Activated T-helper 9 cell treated with anti-CD3 and anti-CD28 coated beads, Interleukin-2, amount 50 U/mL, for 16 hours (primary cell): ENCODE measurements at places on chromosomes 16 and 17.

GRCh38 chr17:57259817-57260216 is 3.5 kb downstream of the MSI2 start:
- no peak for DNase-seq

DNA sequence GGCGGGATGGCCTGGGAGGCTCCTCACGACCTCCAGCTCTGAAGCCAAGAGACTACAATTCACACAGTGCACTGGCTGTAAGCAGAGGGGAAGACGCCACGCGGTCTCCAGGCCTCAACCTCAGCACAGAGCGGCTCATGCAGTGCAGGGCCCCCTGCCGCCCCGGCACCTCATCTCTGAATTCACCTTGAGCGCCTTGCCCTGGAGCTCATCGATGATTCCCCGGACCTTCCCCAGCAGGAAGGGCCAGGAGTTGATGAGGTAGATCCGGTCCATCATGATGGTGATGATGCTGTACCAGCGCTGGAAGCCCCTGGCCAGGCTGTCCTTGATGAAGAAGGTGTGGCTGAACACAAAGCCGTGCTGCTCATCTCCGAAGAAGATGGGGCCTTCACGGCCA is 13.2 kb downstream of the FLCN start:
- DNase-seq, result no peak

- DNase-seq, result no peak
These were observed 9.3 kb downstream of the PRCD start for GRCh38 chr17:76549215-76549518.

- DNase-seq, result no peak
These were observed 258.3 kb downstream of the FOXL1 start for GRCh38 chr16:86836503-86837129.

DNA sequence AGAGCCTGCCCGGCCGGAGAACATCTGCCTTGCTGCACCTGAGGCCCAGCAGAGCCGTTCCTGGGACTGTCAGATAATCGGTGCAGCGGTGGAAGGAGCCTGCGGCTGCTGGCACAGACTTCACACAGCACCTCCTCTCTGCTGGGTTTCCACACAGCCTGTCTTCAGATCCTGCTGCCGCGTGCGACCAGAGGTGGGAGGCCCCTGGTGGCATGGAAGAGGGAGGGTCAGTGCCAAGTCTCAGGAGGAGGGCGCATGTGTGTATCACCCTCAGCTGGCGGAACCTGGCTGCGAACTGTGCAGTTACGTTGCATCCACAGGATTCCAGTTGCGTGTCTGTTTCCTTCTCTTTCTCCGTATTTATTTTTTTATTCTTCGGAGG is 3.3 kb downstream of the CDK5R1 start:
- no peak for DNase-seq

- DNase-seq, result no peak
These were observed 30.9 kb upstream of the CDC42EP4 start for GRCh38 chr17:73342541-73343167.

- DNase-seq, result no peak
These were observed 873 bp upstream of the RPS2 start for GRCh38 chr16:1965396-1966001.

DNA sequence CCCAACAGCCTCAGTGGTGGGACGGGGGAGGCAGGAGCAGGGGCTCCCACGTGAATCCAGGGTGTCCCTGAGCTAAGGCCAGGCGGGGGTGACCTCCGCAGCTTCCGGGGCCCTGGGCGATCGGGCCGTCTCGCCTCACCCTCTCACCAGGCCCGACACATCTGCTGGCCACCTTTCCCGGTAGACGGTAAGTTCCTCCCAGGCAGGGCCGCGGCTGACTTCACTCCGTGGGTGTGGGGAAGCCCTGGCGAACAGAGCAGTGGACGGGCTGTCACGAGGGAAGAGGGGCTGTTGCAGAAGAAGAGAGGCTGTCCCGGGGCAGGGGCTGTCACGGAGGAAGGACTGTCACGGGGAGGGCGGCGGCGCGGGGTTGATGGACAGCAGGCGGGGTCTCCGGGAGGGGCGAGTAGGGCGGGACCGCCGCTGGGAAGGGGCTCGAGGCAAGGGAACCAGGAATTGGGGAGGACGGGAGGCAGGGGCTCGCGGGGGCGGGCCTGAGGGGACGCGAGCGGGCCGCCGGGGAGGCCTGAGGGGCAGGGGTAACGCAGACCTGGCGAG is 498 bp downstream of the PKMYT1 start:
- DNase-seq, result no peak

DNA sequence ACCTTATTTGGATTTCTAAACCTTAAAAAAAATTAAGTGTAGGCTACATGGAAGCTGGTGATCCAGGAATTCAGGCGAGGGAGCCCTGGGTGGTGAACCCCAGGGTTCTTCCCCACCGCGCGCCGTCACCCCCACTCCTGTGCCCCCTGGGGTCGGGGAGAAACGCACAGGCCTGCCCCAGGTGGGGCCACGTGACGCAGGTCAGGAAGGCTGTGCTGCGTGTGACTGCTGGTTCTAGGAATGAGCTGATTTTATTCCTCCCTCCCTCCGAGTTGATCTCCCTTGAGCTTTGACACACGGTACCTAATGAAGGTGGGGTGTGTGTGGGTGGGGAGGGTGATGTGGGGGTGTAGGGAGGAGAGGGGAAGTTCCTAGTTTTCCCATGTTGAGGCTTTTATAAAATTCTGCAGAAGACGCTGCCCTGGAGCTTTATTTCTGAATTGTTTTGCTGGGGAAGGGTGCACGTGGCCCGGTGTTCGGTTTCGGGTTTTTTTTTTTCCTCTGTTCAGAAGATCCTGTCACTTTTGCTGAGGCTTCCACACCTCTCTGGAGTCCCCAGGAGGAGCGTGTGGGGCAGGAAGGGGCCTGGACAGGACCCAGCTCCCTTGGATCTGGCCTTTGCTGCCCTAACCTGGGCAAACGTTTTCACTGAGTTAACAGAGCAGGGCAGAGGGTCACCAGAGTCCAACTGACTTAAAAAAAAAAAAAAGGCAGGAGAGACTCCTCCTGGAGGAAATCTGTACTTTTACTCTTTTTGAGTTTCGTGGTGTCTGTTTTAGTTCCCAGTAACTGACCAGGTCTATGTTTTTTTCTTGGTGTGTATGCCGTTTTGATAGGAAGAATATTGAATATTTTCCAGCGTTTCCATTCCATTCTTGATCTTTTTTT is 55.8 kb upstream of the GSE1 start:
- no peak for DNase-seq

GRCh38 chr17:56824503-56824902 is 9.2 kb downstream of the C17orf67 start:
- no peak for DNase-seq

- DNase-seq, result peak; percentile 16
These were observed 849 bp downstream of the CAPN15 start for GRCh38 chr16:528111-529011.

DNA sequence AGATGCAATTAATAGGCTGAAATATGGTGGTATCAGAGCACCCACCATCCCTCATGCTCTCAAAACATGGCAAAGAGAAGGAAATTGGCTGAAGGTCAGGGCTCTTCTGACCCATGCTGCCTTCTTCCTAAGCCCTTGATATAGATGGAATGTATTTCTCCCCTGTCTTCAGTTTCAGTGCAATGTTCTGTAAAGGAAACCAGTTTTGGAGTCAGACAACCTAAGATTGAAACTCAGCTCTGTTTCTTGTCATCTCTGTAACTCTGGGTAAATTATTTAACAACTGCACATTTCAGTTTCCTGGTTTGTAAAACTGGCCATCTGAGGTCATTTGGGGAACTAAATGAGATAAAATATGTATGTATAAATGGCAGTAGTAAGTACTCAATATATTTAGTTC is 243.9 kb downstream of the CA10 start:
- no peak for DNase-seq

GRCh38 chr17:66313995-66314659 is 11.7 kb downstream of the PRKCA start:
- peak; percentile 5 for DNase-seq

GRCh38 chr16:67398546-67399217 is 5.4 kb upstream of the TPPP3 start:
- no peak for DNase-seq

GRCh38 chr17:68843522-68843921 is 111.7 kb downstream of the ABCA8 start:
- no peak for DNase-seq

DNA sequence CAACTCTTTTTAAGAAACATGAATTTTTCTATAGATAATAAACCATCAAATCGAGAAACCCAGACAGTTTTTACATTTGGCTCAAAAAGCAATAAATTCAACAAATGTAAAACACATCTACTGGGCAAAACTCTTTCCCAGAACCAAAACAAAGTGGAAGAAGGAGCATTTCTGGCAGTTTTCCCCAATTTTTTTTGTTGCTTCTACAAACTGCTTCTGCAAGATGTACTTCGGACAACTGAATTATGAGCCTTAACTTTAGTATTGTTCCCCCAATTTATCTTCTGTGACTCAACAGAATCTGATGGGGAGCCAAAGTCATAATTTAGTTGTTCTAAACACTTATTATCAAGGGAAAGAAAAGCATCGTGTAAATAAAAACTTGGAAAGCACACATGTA is 1047.2 kb downstream of the CDH11 start:
- DNase-seq, result no peak

GRCh38 chr17:72332367-72332766 is 211.5 kb downstream of the SOX9 start:
- no peak for DNase-seq

- no peak for DNase-seq
These were observed 260.6 kb downstream of the C16orf95 start for GRCh38 chr16:87056551-87056950.

- no peak for DNase-seq
These were observed at the start of gene MPO for GRCh38 chr17:58280480-58281217. TSS of gene MPO (minus strand) at chr17:58280935. CDS start at chr17:58280758, 177 bp downstream.

DNA sequence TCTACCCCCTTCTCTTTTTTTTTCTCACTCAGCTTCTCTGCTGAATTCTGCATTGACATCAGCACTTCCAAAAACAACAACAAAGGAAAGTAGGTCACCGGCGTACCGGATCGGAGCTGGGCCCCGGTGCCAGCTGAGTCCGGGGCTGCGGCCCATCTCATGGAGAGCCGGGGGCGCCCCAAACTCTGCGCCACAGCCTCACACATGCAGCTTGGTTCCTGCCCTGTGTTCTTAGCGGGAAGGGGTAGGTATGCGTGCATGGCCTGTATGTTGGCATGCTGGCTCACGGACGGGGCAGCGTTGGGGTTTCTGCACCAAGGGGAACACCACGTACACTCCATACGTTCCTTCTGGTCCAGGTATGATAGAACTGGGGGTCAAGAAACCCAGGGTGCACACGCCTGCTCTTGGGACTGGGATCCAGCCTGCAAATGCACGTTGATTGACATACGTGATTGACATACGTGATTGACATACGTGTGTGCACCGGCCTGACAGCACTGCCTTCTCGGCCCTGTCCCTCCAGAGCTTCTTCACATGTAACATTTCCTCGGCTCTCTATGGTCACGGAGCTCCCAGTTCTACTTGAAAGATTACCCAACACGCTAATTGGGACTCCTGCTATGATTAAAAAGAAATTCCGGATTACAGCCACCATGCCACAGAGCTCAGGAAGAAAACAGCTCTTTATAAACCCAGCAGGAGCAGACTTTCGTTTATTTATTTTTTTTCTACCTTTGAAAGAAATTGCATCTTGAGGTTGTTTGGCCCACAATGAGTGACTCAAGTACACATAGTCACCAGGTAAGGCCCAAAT is 88.7 kb downstream of the RPA1 start:
- DNase-seq, result no peak

- DNase-seq, result no peak
These were observed 67.9 kb downstream of the HIC1 start for GRCh38 chr17:2122641-2123302.

DNA sequence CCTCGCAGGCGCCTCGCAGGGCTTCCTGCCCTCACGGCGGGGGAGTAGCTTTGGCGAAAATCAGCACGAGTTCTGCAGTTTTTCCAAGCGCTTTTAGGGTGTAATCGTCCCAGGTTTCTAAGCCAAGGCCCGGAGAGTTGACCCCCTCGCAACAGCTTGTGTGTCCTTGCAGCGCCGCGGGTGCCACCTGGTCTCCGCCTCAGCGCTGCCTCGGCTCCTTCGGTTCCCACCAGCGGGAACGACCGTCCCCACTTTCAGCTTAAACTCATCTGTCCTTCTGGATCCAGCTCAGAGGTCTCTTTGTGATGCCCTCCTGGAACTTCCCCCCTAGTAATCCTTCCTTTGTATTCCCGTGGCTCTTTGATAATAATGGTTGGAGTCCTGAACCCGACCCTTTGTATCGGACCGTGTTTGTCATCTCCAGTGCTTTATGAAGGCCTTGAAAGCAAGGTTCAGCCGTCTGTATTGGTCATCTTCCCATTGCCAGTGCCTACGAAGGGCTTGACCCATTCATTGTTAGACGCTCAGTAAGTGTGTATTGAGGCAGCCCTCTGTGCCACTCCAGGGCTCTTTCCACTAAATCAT is 858 bp upstream of the SMARCE1 start:
- DNase-seq, result no peak

DNA sequence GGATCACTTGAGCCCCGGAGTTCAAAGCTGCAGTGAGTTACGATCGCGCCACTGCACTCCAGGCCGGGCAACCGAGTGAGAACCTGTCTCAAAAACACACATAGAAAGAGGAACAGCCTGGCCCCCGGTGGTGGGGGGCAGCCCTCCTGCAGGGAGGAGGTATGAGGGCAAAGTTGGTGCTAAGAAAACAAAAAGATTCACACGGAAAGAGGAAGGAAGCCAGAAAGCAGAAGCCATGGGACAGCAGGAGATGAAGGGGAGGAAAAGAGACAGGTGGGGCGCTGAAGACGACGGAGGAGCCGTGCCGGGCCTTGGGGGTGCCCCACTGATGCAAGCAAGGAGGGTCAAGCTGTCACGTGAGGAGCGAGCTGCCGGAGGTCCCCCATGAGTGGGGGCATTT is 8.2 kb upstream of the C16orf74 start:
- no peak for DNase-seq

DNA sequence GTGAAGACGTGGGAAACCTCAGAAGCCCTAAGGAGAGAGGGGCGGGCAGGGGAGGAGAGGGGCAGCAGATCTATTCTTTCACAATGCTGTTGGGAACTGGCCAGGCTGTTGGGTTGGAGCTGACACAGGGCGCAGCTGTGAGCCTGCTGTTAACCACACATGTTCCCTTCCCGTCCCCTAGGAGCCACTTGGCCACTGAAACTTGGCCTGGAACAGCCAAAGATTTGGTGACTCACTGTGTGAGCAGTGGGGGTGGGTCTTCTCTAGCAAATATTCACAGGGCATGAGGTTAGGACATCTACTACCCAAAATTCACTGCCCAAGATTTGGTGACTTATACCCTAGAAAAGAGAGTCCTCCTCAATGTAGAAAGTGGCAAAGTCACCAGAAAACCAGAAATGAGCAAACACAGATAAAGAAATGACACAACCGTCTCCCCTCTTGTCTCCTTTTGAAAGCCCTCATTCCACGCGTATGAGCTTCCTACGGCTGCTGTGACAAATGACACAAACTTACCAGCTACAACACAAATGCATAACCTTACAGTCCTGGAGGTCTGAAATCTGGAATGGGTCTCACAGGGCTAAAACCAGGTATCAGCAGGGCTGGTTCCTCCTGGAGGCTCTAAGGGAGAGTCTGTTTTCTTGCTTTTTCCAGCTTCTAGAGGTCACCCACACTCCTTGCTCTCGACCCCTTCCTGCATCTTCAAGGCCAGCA is 6.3 kb downstream of the TBC1D16 start:
- no peak for DNase-seq

- no peak for DNase-seq
These were observed 211.3 kb downstream of the PHKB start for GRCh38 chr16:47672475-47672874.

- DNase-seq, result no peak
These were observed 46.6 kb upstream of the LCMT1 start for GRCh38 chr16:25064937-25065336.

- no peak for DNase-seq
These were observed 2.0 kb upstream of the GLIS2 start for GRCh38 chr16:4313563-4314531.

- DNase-seq, result peak; percentile 73
These were observed 4.9 kb downstream of the MAP3K14 start for GRCh38 chr17:45311760-45312476.

- DNase-seq, result no peak
These were observed 20.6 kb upstream of the ARHGAP17 start for GRCh38 chr16:25035494-25036405.
